Naive thymus-derived CD4-positive, alpha-beta T cell (primary cell): ENCODE measurements at places on chromosomes 1 and 21. TPM values are rescaled to one million over a fixed set of nuclear protein-coding genes. Genes with fewer than 3 reads are reported as not detected.

AMY1B gene
- total RNA-seq: not detected

GRCh38 chr1:10728595-10729410, 67.6 kb downstream of the CASZ1 start:
- no peak for DNase-seq
- no peaks in the 10 kb centered on the region for H3K36me3 ChIP-seq
- H3K27ac ChIP-seq: no peak overlapping the region
- no peak overlapping the region for H3K4me3 ChIP-seq
- H3K4me1 ChIP-seq: no peaks in the 10 kb centered on the region

DNA sequence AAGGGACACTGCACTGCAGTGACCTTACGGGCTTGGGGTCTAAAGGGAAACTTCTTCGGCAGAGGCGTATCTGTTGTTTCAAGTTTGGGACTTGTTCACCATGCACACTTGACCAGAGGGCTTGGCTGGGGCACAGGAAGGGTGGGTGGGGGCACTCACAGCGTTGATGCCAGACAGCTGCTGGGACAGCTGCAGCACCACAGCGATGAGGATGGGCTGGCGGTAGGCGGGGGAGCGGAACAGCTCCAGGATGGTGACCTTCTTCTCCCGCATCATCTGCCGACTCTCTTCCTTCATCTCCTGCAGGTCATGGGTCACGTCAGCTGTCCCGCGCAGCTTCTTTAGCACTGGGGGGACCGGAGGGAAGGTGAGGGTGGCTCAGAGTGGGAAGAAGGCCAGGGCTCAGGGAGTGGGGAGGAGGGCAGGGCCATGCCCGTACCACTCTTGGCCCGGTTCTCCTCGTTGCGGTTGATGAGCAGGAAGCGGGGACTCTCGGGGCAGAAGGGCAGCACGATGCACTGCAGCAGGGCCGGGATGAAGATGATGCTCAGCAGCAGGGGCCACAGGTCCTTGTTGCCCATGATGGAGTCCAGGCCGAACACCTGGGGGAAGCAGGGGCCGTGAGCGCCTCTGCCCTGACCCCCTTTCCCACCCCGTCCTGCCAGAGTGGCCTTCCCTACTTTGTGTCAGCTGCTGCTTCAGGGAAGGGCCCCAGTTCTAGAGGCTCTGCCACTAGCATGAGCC, 29.1 kb downstream of the SLC2A1 start:
- peaks cover 53% of the 10 kb centered on the region for H3K36me3 ChIP-seq
- H3K27ac ChIP-seq: peak overlapping the region; percentile 81
- no peak for DNase-seq
- H3K4me1 ChIP-seq: peaks cover 53% of the 10 kb centered on the region
- H3K4me3 ChIP-seq: no peak overlapping the region
- no peaks in the 10 kb centered on the region for H3K27me3 ChIP-seq

DNA sequence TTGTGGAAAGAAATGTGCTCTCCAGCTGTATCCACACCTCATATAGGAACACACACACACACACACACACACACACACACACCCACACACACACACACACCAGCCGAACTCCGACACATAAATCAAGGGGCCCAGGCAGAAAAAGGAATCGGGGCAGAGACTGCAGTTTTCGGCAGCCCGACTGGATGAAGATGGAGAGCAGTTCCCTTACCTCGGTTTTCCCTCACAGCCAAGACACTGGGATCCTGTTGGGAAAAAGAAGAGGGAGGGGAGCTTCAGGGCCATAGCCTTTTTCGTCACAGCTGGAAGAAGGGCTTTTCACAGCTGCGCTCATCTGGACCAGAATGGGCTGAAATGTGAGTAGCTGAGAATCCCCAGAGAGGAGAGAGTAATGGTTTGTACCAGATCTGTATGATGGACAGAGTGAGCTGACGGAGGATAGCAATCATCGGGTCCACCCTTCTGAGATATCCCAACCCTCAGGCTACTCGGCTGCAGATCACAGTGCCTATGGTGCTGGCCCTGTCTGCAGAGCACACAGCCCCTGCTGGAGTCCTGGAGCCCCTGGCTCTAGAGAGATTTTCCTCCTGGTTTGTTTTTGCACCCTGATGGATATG, 37.7 kb downstream of the PIK3C2B start:
- H3K4me1 ChIP-seq: peaks cover 25% of the 10 kb centered on the region
- H3K36me3 ChIP-seq: peaks cover 4% of the 10 kb centered on the region
- H3K27ac ChIP-seq: no peak overlapping the region
- H3K4me3 ChIP-seq: no peak overlapping the region
- DNase-seq: no peak

DNA sequence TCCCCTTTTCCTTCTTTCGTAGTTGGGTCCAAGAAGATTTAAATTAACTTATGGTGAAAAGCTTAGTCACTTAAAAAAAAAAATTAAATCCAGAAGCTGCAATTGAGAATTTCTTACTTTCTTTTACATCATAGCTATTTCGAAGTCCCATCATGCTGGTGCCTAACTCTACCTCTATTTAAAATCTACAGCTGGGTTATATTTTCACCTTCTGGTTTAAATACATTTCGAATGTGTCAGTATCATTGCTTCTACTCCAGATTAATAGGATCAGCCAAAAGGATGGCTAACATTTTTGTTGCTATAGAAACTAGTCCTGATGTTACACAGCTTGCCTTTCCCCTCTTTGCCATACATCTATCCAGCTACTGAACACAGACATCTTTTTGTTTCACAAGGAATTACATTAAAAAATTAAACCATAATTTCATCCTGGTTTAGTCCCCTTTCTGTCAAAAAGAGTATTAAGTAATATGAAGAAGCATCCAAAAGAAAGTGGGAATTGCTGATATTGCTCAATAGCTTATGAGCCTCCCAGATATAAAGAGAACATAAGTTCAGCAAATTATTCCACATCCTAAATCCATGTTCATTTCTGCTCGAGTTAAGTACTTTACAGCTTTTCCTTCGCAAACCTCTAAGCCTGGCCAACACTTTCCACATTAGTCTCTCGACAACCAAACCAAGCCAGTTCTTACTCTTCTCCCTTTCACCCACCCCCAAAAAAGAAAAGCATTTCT, 396.7 kb upstream of the DAB1 start:
- no peak overlapping the region for H3K4me3 ChIP-seq
- no peak overlapping the region for H3K27ac ChIP-seq
- H3K36me3 ChIP-seq: no peaks in the 10 kb centered on the region
- peaks cover 4% of the 10 kb centered on the region for H3K27me3 ChIP-seq
- DNase-seq: no peak

DNA sequence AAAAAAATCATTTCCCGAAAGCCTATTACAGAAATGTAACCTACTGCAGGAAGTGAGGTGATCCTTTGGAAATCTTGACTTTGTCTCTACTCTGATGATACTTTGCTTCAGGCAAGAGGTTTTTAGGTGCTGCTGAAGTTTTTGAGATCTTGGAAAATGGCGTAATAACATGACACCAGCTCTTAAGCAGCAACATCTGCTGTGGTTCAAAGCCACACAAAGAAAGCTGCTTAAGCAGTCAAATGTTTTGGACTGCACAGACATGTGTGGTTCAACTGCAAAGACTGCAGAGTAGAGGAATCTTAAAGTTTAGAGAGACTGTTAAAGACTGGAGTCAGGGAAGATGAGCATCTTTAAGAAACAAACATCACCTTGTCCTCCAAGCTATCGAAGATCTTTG, 139.0 kb downstream of the RASAL2 start:
- H3K4me1 ChIP-seq: no peaks in the 10 kb centered on the region
- H3K27me3 ChIP-seq: no peaks in the 10 kb centered on the region
- no peak overlapping the region for H3K27ac ChIP-seq
- no peaks in the 10 kb centered on the region for H3K36me3 ChIP-seq

- no peaks in the 10 kb centered on the region for H3K27me3 ChIP-seq
- no peaks in the 10 kb centered on the region for H3K4me1 ChIP-seq
- DNase-seq: no peak
- H3K27ac ChIP-seq: no peak overlapping the region
- no peak overlapping the region for H3K4me3 ChIP-seq
- H3K36me3 ChIP-seq: no peaks in the 10 kb centered on the region
Measured at GRCh38 chr1:217453816-217454215, 177.1 kb downstream of the GPATCH2 start.

DNA sequence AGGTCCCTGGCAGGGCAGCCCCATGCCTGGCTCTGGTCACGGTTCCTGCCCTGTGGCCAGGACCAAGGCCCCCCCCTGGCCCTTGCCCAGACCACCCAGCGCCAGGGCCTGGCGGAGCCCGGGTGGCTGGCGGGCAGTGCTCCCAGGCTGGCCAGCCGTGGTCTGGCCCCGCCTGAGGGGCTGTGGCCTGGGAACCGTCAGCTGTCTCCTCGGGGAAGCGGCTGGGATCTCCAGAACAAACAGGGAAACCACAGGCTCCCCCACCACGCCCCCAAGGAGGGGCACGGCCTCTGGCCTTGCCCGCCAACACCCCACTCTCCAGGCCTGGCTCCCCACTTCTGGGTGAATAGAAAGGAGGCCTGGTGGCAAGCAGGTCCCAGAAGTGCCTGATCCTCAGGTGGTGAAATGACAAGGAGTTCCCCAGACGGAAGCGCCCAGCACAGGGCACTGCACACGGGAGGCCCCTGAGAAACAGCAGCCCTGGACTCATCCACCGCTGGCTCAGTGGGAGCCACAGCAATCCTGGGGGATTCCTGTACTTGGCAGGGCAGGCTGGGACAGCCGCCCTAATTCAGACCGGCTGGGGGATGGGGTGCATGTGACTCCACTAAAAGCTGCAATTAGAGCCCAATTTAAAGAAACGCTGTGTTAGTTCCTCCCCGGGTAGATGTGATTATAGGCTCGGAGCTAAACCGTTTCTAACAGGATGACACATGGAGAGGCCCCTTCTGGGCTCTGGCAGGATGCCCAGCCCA, 78.9 kb downstream of the RAP1GAP start:
- no peaks in the 10 kb centered on the region for H3K36me3 ChIP-seq
- no peak overlapping the region for H3K4me3 ChIP-seq
- DNase-seq: no peak
